Frontal cortex (tissue), 4 donors: ENCODE measurements at places on chromosomes 7 and 10.

GRCh38 chr7:135204341-135204749 is 7.0 kb downstream of the WDR91 start:
- DNase-seq: no peak

DNA sequence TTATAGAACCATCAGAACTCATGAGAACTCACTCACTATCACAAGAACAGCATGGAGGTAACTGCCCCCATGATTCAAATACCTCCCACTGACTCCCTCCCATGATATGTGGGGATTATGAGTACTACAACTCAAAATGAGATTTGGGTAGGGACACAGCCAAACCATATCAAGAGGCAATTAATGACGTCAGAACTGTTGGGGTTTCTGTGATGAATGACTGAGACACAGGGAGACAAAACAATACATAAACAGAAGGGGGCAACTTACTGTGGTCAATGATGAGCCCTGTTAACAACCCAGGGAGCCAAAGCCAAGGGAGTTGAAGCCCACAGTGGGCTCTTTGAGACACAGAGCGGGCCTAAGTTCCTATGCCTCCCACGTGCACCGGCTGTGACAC is 171.3 kb upstream of the GHITM start:
- no peak for DNase-seq

- no peak for DNase-seq
These were observed 32.1 kb downstream of the PLAC9 start for GRCh38 chr10:80164596-80164995.

DNA sequence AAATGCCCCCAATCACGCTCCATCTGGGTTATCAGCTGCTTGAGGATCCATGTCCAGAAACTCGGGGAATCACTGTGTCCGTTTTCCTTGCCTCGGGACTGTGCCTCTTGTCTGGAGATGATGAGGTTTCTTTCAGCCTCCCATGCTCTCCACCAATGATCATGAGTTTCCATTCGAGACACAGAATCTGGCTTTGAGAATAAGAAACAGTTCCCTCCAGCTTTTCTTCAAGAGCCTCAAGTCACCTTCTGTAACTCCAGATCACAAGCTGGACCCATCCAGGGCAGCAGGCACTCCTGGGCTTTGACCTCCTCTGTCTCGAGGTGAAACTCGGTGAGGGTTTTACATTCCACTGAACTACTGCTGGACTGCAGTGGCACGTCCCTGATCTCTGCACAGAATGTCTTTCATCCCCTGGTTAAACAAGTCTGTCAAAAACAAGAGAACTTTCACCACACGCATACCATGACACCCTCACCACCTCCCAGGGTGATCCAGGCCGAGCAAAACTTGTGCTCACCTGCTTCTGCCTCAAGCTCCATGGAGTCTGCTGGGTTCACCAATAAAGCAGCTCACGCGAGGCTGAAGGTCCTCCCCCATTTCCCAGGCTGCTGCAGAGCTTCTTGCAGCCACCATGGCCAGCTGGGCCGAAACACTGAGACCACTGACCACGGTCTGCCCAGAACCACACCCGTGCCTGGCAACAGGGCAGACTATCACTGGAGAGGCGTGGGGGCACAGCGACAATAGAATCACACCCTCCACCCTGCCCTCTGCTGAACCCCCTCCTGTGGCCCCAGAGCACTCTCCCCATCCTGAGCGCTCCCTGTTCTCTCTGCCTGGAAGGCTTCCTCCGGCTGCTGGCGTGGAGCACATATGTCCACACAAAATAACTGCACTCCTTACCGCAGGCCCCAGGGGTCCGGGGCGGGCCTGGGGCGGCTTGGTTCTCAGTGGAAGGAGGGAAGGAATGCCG is 25.1 kb downstream of the MAT1A start:
- no peak for DNase-seq

GRCh38 chr10:114437473-114438292 is 33.4 kb upstream of the AFAP1L2 start:
- no peak for DNase-seq

DNA sequence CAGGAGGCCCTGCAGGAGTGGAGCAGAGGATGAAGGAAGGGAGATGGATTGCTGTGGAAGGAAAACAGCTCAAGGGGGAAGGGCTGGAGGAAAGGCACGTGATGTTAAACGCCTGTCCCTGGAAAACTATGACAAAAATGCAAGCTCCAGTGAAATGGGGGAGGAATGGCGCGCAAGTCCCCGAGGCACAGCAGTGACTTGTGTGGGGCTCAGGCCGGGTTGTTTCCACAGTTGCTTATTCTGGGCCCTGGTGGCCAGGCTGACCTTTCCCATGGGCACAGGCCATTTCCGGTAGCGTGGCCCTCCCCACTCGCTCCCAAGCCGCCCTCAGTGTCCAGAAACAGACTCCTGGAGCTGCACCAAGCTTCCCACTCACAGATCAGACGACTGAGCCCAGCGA is 68.1 kb upstream of the PDGFA start:
- DNase-seq: no peak

- peak; percentile 10 for DNase-seq
These were observed 538 bp downstream of the TFAM start for GRCh38 chr10:58385784-58386112.

GRCh38 chr10:99658622-99659030 is 683 bp upstream of the ENTPD7 start:
- DNase-seq: no peak

GRCh38 chr7:106031300-106032035 is 68.4 kb downstream of the CDHR3 start:
- DNase-seq: no peak

DNA sequence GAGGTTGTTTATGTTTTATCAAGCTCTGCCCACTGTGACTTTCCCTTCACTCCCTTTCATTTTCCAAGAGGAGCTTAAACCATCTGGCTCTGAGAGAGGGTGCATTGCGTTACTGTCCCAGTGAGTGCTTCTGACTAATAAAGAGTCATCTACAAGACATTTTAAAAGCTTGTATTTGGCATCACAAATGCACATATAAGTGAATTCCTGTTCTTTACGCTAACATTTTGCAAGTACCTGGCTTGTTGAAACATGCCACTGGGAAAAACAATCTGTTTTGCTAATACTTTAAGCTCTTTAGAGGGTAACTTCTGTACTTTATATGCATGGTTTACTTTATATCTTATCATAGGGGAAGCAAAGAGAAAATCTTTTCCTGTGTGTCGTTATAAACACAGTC is 534.6 kb upstream of the POM121L12 start:
- no peak for DNase-seq

- no peak for DNase-seq
These were observed 96.6 kb downstream of the NEURL1 start for GRCh38 chr10:103590060-103590459.

DNA sequence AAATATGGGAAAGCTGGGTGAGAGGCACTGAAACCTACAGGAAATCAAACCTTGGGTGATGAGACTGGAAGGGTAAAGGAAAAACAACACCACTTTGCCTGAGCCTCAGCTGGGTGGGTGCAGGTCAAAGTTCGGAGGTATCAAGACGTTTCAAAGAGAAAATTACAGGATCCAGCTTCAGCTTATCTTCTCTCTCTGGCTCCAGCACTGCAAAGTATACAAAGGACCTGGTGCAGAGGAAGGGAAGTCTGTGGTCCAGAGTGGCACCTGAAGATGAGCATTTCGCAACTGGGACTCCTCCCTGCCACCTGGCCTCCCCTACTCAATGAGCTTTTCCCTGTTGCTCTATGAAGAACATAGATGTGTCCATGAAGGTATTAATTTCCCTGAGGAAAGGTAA is 6.4 kb upstream of the FXYD4 start:
- no peak for DNase-seq
